CD4-positive, alpha-beta T cell treated with Interleukin-4 for 4 hours (primary cell): ENCODE measurements at places on chromosomes 1 and 21.

- DNase-seq = no peak
Observed at GRCh38 chr1:62306065-62306464, 13.2 kb downstream of the KANK4 start.

DNA sequence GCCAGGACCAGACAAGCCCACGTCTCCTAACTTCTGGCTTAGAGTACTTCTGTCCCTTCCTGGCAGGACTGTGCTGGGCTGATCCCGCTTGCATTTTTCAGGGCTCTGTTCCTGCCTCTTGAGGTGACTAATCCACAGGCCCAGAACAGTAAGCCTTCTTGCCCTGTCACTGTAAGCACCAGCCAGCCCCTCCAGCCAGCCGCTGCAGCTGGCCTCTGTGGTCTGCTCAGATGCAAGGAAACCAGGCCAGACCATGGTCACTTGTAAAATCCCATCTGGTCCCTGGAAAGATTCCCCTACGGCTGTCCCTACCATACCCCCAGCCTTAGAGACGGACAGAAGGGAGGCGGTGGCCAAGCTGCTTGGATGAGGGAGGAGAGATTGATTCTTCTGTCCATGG, 74.2 kb downstream of the KIRREL1 start:
- DNase-seq = no peak

DNA sequence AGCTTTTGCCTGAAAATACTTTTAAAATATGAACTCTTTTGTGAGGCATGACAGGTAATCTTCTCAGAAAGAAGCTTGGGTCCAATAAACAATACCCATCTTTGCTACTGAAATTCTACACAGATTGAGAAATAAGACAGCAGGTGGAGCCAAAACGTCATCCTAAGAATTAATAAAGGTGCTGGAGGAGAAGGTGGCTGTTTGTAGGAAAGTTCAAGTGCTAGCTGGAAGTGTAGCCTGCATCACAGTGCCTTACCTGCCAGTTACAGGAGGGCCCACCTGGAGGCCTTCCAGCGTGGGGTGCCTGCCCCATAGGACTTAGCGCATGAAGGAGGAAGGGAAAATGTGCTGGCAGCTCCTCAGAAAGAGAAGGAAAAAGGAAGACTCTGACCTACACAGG, 93.7 kb downstream of the TTC3 start:
- no peak for DNase-seq

GRCh38 chr1:27548136-27548853, 55.6 kb downstream of the AHDC1 start:
- DNase-seq = no peak

DNA sequence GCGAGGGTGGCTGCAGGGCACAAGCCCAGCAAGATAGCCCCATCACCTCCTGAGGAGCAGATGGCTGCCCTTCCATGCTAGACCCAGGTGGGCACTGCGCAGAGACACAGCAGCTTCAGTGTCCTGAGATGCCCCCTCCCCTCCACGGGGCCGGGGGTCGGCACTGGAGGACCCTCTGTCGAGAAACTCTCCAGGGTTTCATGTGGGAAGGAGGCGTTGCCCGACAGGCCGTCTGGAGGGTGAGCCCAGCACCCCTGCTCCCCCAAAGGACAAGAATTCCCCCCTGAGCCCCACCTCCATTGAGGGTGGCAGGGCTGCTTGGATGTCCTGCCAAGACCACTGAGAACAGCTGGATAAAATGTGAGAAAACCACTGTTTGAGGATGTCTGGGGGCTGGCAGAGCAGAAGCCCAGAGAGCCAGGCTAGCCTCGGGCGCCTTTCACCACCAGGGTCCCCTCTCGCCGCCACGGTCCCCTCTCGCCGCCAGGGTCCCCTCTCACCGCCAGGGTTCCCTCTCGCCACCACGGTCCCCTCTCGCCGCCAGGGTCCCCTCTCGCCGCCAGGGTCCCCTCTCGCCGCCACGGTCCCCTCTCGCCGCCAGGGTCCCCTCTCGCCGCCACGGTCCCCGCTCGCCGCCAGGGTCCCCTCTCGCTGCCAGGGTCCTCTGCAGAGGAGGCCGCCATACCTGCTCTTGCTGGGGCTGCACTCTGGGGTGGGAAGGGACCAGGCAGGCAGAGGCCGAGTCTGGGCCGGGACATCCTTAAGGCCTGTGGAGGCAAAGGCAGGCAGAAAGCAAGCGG, 44.2 kb downstream of the SLC19A1 start:
- DNase-seq = no peak

DNA sequence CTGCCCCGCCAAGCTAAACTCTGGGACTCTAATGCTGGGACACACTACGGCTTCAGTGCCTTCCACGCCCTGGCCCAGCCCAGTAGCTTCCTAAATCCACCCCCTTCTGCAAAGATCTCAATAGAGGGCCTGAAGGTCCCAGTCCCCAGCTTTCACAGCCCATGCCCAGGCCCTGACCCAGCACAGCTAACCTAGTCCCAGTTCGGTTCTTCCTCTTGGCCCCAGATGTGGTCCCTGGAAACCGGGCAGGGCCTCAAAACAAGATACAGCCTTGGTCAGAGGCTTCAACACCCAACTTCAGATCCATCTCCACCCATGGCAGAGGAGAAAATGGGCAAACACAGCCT, 646 bp upstream of the PDZK1IP1 start:
- DNase-seq = no peak

GRCh38 chr1:178353524-178353923, 143.2 kb downstream of the CLEC20A start:
- DNase-seq = no peak

DNA sequence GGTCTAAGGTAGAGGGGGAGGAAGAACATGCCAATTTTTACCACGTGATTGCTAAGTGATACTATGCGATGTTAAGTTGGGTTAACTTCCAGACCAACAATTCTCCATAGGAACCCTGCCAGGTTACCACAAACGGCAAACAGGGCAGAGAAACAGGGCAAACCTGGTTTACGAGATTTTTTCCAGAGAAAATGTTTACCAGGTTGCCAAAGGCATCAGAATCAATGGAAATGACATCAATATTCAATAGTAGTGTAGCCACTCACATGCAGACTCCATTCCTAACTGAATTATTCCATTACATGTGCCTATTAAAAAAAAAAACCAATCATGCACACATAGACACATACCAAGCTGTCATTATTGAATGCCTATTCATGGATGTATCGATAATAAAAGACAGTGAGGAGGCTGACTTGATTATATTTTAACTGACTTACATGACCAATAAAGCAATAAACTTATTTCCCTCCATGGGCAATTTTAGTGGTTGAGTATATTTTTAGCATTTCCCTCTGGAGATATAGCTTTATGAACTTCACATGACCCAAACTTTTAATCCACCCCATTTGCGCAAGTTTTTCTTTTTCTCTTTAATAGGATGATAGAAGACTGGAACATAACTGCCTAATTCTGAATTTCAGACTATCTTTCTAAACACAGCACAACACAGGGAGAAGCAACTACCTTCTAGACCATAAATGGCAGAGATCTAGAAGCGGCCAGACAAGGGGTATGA, 40.5 kb upstream of the KCNE1 start:
- DNase-seq = no peak

- no peak for DNase-seq
Observed at GRCh38 chr1:215151841-215152549, 69.5 kb downstream of the KCNK2 start.

GRCh38 chr1:91133248-91133647, 111.4 kb upstream of the ZNF644 start:
- DNase-seq = no peak

GRCh38 chr21:44568667-44569556, 4.6 kb upstream of the KRTAP10-4 start:
- DNase-seq = no peak

GRCh38 chr1:197063212-197063611, 3.8 kb downstream of the F13B start:
- no peak for DNase-seq

DNA sequence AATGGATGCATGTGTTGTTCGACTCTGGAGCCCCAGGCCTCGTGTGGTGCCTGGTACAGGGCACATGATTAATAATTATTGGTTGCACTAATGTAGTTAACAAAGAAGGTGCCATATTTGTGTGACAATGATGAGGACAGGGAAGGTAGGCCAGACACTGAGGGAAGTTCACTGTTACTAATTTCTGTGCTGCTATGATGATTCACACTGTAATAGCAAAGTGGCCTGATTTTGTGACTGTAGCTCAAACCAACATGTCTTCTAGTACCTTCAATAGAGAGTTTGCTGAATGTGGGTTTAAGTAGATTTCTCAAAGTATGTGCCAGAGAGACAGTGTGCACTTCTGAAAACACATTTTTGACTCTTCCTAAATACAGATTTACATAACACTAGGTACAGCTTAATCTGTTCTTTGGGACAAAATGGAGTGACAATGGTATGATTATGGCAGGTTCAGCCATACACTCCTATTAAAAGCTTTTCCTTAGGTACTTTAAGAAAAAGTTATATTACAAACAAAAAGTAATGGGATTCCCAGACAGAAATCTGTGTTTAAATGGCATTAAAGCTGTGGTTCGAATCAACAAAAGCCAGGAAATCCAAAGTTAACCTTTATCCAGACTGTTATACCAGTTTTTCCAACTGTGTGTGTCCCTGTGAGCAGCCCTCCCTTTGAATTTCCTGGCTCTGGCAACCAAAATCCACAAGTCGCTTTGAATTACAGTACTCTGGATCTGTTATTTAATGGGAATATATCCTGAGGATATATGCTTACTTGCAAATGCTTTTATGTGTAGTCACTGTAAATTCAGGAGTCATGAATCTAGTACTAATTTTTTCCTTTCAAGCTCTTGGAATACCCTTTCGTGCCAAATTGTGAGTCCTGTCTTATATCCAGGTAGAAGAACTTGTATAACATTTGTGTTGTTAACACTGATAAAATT, 277.1 kb upstream of the SGIP1 start:
- no peak for DNase-seq
